ENCODE measurements at places on chromosomes 6 and 20. TPM values are rescaled to one million over a fixed set of nuclear protein-coding genes. Genes with fewer than 3 reads are reported as not detected.

- no peak for DNase-seq
Measured at GRCh38 chr6:35857853-35858252, 52.7 kb downstream of the LHFPL5 start.

- no peak for DNase-seq
Measured at GRCh38 chr6:8000636-8001035, 63.6 kb downstream of the BLOC1S5 start.

DNA sequence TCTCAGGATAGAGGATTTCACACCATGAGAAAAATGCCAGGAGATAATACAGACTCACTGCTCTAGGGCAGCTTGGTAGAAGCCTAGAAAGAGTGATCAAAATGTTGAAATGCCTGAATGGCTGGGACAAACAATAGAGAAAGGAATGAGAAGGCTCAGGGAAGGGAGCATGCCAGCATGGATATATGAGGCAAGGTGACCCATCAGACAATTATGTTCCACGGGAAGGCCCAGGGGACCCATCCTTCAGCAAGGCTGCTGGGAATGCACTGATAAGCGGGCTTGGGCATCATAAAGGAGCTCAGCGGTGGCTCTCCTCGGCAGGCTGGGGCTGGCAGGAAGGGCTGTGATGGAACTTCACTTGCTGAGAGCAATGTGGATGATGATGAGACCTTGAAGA is 12.2 kb downstream of the HEBP2 start:
- DNase-seq: no peak

DNA sequence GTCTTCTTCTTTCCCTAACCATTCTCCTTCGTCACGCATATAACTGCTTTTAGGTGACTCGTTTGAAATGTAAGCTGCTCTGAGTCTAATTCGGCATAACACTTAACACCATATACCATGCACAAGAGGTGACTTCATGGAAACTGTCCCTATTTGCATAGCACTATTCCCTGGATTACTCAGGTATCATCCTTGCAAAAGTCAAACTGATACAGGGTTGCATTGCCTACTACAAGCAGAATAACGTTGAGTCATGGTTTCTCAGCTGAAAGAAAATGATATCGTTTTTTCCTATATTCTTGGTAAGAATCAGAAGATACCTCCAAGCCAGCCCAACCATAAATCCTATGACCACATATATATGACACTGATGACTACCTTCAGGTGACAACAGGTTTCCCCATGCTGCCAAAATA is 227.5 kb downstream of the ATXN1 start:
- no peak for DNase-seq

GRCh38 chr6:142207265-142207877 is 60.3 kb downstream of the VTA1 start:
- no peak for DNase-seq

DNA sequence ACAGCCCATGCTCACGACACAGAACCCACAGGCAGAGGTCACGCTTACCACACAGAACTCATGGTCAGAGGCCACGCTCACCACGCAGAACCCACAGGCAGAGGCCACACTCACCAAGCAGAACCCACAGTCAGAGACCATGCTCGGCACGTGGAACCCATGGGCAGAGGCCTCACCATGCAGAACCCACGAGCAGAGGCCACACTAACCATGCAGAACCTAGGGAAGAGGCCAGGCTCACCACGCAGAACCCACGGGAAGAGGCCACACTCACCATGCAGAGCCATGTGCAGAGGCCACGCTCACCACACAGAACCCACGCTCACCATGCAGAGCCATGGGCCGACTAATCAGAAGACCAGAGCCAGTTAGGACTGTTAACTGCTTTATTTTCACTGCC is 203.2 kb upstream of the THBS2 start:
- no peak for DNase-seq

DNA sequence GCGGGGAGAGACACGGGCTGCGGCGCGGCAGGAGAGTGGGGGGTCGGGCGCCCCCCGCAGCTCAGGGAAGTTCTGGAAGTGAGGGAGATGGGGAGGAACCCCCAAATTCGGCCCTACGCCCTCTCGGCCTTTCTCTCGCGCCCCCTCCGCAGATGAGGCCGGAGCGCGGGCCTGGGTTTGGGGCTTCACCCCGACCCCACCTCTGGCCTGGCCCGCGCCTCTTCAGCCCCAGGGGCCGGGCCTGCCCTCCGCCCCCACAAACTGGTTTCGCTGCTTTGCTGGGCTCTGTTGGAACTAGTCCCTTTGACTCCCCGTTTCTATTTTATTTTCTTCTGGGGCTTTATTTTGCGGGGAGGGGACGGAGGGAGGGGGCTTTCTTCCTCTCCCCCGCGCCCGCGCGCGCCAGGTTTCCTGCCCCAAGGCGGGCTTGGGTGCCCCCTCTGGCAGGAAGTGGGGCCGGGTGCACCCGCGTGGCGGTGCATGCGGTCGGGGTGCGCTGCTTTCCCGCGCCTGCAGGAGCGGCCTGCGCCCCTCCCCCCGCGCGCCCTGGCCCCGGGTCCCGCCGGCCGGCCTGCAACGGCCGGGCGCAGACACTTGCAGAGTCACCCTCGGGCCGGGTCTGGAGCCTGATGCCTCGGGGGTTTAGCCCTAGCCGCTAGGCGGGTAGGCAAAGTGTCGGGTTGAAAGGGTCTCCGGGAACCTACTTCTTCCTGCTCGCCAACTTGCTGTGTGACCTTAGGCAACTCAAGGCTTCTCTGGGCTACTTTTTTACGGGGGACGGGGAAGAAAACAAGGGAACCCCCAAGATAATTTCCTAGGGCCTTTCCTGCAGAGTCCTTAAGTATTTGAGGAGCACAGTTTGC is 1.3 kb downstream of the HMGA1 start:
- DNase-seq: no peak

HMGN3 gene
- polyA plus RNA-seq: 101 TPM

MYLK4 gene
- polyA plus RNA-seq: 12.3 TPM

CPNE5 gene
- 16.9 TPM for polyA plus RNA-seq

IL17A gene
- polyA plus RNA-seq: not detected

OXT gene
- 0.50 TPM for polyA plus RNA-seq

CLVS2 gene
- 0.04 TPM for polyA plus RNA-seq
